Upper lobe of right lung (tissue), 1 donor: ENCODE measurements at places on chromosomes 16 and 17. TPM values are rescaled to one million over a fixed set of nuclear protein-coding genes. Genes with fewer than 3 reads are reported as not detected.

DNA sequence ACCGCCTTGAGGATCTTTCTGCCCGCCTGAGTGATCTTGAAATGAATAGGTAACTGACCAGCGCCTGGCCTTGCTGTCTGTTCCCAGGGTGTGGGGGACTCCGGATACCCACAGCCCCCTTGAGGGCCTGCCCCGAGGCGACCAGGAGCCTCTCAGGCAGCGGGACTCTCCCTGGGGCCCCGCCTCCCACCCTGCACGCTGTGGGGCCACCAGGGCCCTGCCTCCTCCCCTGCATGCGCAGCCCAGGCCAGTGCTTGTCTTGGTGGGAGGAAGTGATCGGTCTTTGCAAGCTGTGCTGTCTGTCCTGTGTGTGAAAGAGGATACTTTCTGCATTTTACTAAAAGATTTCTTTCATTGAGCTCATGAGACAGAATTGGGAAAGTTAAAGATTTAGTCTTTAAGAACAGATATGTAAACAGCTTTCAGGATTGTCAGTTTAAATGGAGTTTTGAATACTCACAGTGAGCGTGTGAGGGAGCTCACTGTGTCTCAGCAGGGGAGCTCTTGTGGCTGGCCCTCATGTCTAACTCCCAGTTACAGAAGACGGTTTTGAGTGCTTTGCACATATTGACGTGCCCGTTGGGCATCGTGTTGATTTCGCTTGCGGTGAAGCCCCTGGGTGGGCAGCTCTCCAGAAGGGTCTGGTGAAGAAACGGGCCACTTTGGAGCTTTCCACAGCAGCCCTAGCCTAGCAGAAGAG lies 36.1 kb upstream of the CAPN15 start:
- H3K4me1 ChIP-seq = no peaks in the 10 kb centered on the region
- DNase-seq = no peak
- H3K36me3 ChIP-seq = peaks cover 22% of the 10 kb centered on the region
- H3K27ac ChIP-seq = no peak overlapping the region
- no peaks in the 10 kb centered on the region for H3K27me3 ChIP-seq

GRCh38 chr16:366476-366875 lies 3.9 kb downstream of the MRPL28 start:
- H3K4me3 ChIP-seq = no peak overlapping the region
- DNase-seq = no peak
- H3K36me3 ChIP-seq = peaks cover 22% of the 10 kb centered on the region
- peaks cover 16% of the 10 kb centered on the region for H3K4me1 ChIP-seq
- no peak overlapping the region for H3K27ac ChIP-seq

GRCh38 chr17:357644-358043 lies 5.0 kb upstream of the RPH3AL start:
- no peak overlapping the region for H3K4me3 ChIP-seq
- H3K27ac ChIP-seq = no peak overlapping the region
- no peaks in the 10 kb centered on the region for H3K27me3 ChIP-seq

- H3K4me1 ChIP-seq = peaks cover 19% of the 10 kb centered on the region
- H3K27me3 ChIP-seq = peaks cover 50% of the 10 kb centered on the region
- no peak for DNase-seq
- H3K27ac ChIP-seq = no peak overlapping the region
Observed at GRCh38 chr17:46978489-46979146, 435 bp downstream of the RPRML start.

DNA sequence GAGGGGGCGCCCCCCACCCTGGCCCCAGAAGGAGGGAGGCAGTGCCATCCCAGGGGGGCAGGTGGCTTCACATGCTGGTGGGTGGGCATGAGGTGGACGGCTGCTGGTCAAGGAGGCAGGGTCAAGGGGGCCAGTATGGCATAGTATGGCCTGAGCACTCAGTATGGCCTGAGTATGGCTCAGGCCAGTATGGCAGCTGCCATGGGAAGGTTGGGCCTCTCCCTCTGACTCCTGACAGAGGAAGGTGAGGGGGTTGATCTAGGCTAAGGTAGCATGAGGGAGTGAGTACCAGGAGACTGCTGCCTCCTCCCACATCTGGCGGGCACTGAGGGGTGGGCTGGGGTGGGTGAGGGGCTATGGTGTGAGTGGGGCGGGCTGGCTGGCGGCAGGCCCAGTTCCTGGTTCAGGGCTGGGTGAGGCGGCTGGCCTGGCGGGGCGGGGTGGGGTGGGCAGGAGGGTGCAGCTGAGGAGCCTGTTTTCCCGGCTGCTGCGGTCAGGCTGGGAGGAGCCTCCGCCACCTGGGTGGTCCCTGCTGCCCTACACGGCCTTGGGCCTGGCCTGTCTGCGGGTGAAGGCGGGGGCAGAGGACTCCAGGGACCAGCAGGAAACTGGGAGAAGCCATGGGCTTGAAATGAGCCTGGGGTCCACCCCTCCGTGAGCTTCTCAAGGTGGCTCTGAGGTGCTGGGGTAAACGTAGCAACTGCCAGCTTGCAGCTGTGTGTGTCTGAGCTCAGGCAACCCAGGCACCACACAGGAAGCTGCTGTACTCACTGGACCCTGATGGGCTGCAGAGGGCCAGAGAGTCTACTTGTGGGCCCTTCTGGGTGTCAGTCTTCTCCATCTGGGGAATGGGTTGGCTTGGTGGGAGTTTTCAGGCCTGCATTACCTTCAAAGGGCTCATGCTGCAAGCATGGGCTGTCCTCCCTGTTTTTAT lies 57.0 kb downstream of the RAI1 start:
- peak overlapping the region; percentile 3 for H3K27ac ChIP-seq
- H3K27me3 ChIP-seq = no peaks in the 10 kb centered on the region
- H3K4me1 ChIP-seq = peaks cover 47% of the 10 kb centered on the region
- peak; percentile 72 for DNase-seq
- H3K4me3 ChIP-seq = no peak overlapping the region
- no peaks in the 10 kb centered on the region for H3K36me3 ChIP-seq

GRCh38 chr17:74987909-74988711 lies 678 bp downstream of the CDR2L start:
- H3K4me3 ChIP-seq = peak overlapping the region; percentile 57
- peak; percentile 87 for DNase-seq
- peak overlapping the region; percentile 89 for H3K27ac ChIP-seq
- H3K4me1 ChIP-seq = peaks cover 17% of the 10 kb centered on the region
- H3K27me3 ChIP-seq = no peaks in the 10 kb centered on the region

GRCh38 chr16:23408242-23408822 lies 44.7 kb downstream of the COG7 start:
- no peak overlapping the region for H3K4me3 ChIP-seq
- H3K36me3 ChIP-seq = peaks cover 73% of the 10 kb centered on the region
- no peak for DNase-seq
- H3K27ac ChIP-seq = no peak overlapping the region
- no peaks in the 10 kb centered on the region for H3K4me1 ChIP-seq
- no peaks in the 10 kb centered on the region for H3K27me3 ChIP-seq

GRCh38 chr16:50316102-50316847 lies 49.9 kb downstream of the ADCY7 start:
- no peak for DNase-seq
- H3K27ac ChIP-seq = no peak overlapping the region
- H3K4me3 ChIP-seq = no peak overlapping the region
- H3K36me3 ChIP-seq = peaks cover 95% of the 10 kb centered on the region
- H3K4me1 ChIP-seq = peaks cover 3% of the 10 kb centered on the region
- H3K27me3 ChIP-seq = no peaks in the 10 kb centered on the region

- no peak overlapping the region for H3K27ac ChIP-seq
- no peaks in the 10 kb centered on the region for H3K36me3 ChIP-seq
- peaks cover 30% of the 10 kb centered on the region for H3K4me1 ChIP-seq
- DNase-seq = peak; percentile 75
Observed at GRCh38 chr17:76597156-76598003, 11.7 kb upstream of the ST6GALNAC2 start.

GRCh38 chr16:31471875-31472708 lies at the start of gene TGFB1I1:
TSS of gene TGFB1I1 (plus strand) at chr16:31472152. CDS start at chr16:31472189, 37 bp downstream.
- H3K27me3 ChIP-seq = no peaks in the 10 kb centered on the region
- peak within 1 kb of the TSS; percentile 86 for H3K27ac ChIP-seq
- DNase-seq = no peak
- H3K36me3 ChIP-seq = peaks cover 13% of the 10 kb centered on the region
- peak within 1 kb of the TSS; percentile 62 for H3K4me3 ChIP-seq

DNA sequence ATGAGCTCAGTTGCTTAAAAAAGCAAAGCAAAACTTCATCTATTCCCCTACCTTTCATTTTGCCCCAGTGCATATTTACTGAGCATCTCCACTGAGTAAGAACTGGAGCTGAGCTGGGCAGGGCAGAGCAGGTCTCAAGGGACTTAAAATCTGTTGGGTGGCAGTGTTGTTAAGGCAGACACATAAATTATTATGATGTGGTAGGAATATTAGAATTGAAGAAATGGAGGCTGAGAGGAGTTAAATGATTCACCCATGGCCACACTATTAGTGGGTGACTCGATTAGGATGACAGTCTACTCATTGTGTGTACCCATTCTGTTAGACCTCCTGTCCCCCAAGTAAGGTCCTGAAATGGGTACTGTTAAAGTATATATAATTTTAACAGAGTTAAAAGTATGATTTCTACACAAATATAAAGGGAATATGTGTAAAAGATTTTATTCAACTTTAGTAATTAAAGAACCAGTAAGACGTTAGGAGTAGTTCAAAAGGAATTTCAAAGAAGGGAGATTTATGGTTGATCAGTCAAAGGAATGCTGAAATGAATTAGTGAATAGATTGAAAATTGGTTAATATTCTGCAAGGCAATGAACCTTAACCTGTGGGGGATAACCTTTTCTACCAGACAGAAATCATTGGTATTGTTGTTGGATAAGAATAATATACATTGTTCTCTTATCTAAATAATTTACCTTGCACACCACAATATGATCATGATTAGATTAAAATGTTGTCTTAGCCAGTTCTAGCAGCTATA lies 17.5 kb downstream of the ITGB3 start:
- peaks cover 10% of the 10 kb centered on the region for H3K4me1 ChIP-seq
- DNase-seq = no peak
- H3K4me3 ChIP-seq = no peak overlapping the region
- no peaks in the 10 kb centered on the region for H3K36me3 ChIP-seq
- H3K27me3 ChIP-seq = no peaks in the 10 kb centered on the region
- H3K27ac ChIP-seq = no peak overlapping the region

DNA sequence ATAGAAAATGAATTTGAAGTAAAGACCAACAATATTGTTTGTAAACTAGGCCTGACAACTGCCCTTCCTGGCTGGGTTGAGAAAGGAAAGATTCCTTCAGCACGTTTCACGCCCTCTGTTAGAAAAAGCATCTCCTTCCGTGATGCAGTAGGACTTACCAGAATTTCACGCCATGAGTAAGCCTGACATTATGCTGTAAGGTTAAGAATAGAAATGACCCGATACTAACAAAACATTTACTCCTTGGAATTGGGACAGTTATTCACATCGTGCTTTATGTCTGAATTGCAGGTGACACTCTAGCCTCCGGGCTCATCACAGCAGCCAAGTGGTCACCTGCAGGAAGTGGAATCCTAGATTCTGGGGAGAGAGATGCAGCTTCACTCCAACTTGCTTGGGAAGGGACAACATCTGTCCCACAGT lies 17.5 kb downstream of the MARCHF10 start:
- DNase-seq = no peak
- no peak overlapping the region for H3K4me3 ChIP-seq
- H3K27ac ChIP-seq = no peak overlapping the region

DNA sequence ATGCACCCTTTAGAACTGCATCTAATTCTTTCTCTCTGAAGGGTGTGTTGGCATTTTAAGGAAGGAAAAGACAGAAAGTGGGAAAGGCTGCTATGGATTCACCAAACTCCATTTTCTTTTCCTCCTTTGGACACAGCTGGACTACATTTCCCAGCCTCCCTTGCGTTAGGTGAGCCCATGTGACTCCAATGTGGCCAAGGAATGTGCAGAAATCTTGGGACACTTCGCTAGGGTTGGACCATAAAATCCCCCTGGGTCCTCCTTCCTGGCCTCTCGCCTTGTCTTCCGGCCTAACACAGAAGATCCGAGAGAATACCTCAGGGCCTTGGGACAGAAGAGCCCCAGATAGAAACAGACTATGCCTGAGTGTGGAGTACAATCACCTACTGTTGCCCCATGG lies 56.3 kb downstream of the ABCC12 start:
- H3K27me3 ChIP-seq = no peaks in the 10 kb centered on the region
- no peaks in the 10 kb centered on the region for H3K36me3 ChIP-seq
- DNase-seq = no peak
- no peak overlapping the region for H3K4me3 ChIP-seq

GRCh38 chr17:35191001-35191695 lies 3.0 kb downstream of the SLC35G3 start:
- peaks cover 5% of the 10 kb centered on the region for H3K4me1 ChIP-seq
- H3K27ac ChIP-seq = no peak overlapping the region
- DNase-seq = no peak
- no peak overlapping the region for H3K4me3 ChIP-seq

GRCh38 chr17:68184816-68185436 lies 62.9 kb upstream of the AMZ2 start:
- no peaks in the 10 kb centered on the region for H3K27me3 ChIP-seq
- no peak overlapping the region for H3K4me3 ChIP-seq
- no peaks in the 10 kb centered on the region for H3K4me1 ChIP-seq
- no peak for DNase-seq

GRCh38 chr16:64276646-64277045 lies 845.2 kb downstream of the CDH11 start:
- no peak for DNase-seq
- no peaks in the 10 kb centered on the region for H3K36me3 ChIP-seq
- H3K4me1 ChIP-seq = no peaks in the 10 kb centered on the region
- no peak overlapping the region for H3K4me3 ChIP-seq

- peaks cover 24% of the 10 kb centered on the region for H3K4me1 ChIP-seq
- peak; percentile 85 for DNase-seq
- H3K36me3 ChIP-seq = peaks cover 23% of the 10 kb centered on the region
- H3K4me3 ChIP-seq = peak overlapping the region; percentile 100
Observed at GRCh38 chr17:40122136-40122998, 596 bp downstream of the MSL1 start.

DNA sequence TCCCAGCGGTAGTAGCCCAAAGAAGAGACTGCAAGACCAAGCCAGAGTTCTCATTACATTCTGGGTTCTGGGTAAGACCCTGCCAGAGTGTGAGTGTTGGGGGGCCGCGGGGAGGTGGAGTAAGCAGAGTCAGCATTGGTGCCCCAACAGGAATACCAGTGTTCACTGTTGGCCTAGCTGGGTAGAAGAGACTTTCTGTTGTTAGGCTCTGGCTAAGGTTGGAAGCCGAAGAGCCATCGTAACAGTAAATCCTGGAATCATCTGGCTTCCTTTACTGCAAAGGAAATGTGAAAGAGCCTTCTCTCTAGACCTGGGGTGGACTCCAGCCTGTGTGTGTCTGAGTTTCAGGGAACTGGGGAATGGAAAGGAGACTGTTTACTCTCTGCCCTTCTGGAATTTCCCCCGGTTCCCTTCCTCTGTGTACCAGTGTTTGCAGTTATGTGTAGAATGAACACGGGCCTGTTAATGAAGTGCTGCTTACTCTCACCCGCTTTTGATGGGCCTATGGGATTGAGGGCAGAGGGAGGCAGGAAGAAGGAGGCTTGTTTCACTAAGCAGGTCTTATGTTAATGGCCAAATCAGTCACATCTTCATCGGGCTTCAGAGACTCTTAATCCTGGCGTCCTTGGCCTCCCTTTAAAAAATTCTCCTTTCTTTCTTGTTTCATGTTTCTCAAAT lies 68.5 kb downstream of the WWP2 start:
- H3K36me3 ChIP-seq = peaks cover 8% of the 10 kb centered on the region
- no peak overlapping the region for H3K4me3 ChIP-seq
- peak overlapping the region; percentile 58 for H3K27ac ChIP-seq

CRISPLD2 gene
- total RNA-seq = 61.9 TPM

SBK1 gene
- 1.9 TPM for total RNA-seq

NPIPA8 gene
- 0.67 TPM for total RNA-seq

AARS1 gene
- total RNA-seq = 113 TPM

ZNF469 gene
- 2.1 TPM for total RNA-seq

TRIM47 gene
- 31.0 TPM for total RNA-seq

SNX20 gene
- 9.2 TPM for total RNA-seq

HOXB8 gene
- 1.0 TPM for total RNA-seq

PIRT gene
- total RNA-seq = not detected

TMEM238L gene
- total RNA-seq = not detected

GGT6 gene
- 5.6 TPM for total RNA-seq
